MM.1S (cell line): ENCODE measurements at places on chromosomes 2 and 18.

GRCh38 chr2:95530734-95531133 is 46.2 kb upstream of the TRIM43B start:
- no peaks in the 10 kb centered on the region for H3K27me3 ChIP-seq
- H3K4me1 ChIP-seq, result 0 out of 2 replicates have a peak, but pooled peaks cover 1% of the 10 kb centered on the region
- no peak for DNase-seq
- no peaks in the 10 kb centered on the region for H3K36me3 ChIP-seq
- H3K4me3 ChIP-seq, result no peak overlapping the region
- no peak overlapping the region for H3K27ac ChIP-seq

- H3K27me3 ChIP-seq, result no peaks in the 10 kb centered on the region
- H3K4me3 ChIP-seq, result no peak overlapping the region
- peaks cover under 1% of the 10 kb centered on the region; the same call in 1 of the 2 replicates for H3K4me1 ChIP-seq
- H3K36me3 ChIP-seq, result no peaks in the 10 kb centered on the region
- DNase-seq, result no peak
Measured at GRCh38 chr2:234987754-234988153, 35.9 kb downstream of the SH3BP4 start.

DNA sequence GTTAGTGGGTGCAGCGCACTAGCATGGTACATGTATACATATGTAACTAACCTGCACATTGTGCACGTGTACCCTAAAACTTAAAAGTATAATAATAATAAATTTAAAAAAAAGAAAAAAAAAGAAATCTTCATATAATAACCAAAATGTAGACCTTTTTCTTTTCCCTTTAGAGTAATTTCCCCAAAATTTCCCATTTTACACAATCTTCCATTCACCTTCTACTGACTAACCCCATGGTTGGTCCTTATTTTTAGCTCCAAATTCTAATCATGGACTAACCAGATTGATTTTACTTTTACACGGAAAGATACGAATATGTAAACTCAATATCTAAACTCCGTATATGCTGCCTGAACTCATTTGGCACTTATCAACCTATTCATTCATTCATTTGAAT is 7.7 kb downstream of the KCTD18 start:
- H3K27ac ChIP-seq, result no peak overlapping the region
- no peaks in the 10 kb centered on the region for H3K36me3 ChIP-seq
- no peak for DNase-seq
- H3K4me1 ChIP-seq, result no peaks in the 10 kb centered on the region
- no peak overlapping the region for H3K4me3 ChIP-seq

DNA sequence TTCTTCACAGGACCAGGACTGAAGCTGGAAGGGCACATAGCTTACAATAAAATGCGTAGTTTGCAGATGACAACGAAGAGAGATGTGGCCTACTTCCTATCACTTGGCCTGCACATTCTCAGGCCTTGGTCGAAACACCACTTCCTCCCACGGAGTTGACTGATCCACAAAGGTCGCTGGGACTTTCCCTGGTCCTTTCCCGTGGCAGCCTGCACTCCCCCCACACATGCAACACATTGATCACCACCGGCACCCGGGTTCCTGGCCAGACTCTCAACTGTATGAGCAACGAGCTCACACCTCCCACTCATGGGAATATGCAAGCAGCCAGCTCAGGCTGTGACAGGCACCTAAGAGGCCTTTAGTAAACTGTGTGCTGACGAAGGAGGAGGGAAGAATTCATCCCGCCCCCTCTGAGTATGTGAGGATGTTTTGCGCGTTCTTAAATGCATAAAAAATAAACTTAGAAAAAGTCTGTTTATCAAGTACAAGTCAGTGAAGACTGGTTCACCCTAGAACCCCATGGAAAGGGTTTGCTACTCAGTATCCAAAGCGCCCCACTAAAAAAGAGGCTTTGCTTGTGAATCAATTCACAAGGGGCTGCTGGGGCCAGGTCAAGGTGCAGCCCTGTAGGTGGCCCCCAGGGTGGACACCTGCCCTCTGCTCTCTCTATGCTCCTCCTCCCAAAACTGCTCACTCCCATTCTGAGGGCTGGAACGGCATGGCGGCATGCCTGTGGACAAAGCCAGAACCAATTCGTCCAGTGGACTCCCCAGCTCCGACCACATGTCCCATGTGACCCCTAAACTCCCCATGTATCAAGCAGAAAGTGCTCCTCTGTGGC is 154.3 kb downstream of the EIPR1 start:
- no peak overlapping the region for H3K4me3 ChIP-seq
- H3K27me3 ChIP-seq, result no peaks in the 10 kb centered on the region
- H3K36me3 ChIP-seq, result no peaks in the 10 kb centered on the region
- H3K4me1 ChIP-seq, result no peaks in the 10 kb centered on the region

GRCh38 chr2:60522462-60522861 is 31.0 kb downstream of the BCL11A start:
- H3K27me3 ChIP-seq, result no peaks in the 10 kb centered on the region
- H3K27ac ChIP-seq, result no peak overlapping the region
- H3K4me3 ChIP-seq, result no peak overlapping the region
- no peak for DNase-seq
- H3K36me3 ChIP-seq, result no peaks in the 10 kb centered on the region

DNA sequence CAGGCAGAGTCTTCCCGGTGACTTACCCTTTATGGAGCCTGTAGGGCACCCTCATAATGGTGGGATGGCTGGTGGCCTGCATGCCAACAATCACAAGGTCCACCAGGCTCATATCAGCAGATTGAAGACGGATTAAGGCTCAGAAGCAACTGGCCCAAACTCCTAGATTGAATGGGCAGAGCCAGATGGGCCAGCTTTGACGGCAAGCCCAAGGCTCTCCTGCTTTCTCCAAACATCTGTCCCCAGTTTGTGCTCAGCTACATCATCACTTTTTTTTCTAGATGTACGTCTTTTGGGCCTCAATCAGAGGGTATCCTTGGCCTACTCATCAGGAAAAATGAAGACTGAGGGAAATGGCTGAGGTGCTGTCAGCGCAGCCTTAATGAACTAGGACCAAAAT is 114.6 kb downstream of the VIT start:
- no peak for DNase-seq
- no peaks in the 10 kb centered on the region for H3K4me1 ChIP-seq
- no peak overlapping the region for H3K4me3 ChIP-seq
- H3K27me3 ChIP-seq, result no peaks in the 10 kb centered on the region
- no peaks in the 10 kb centered on the region for H3K36me3 ChIP-seq

DNA sequence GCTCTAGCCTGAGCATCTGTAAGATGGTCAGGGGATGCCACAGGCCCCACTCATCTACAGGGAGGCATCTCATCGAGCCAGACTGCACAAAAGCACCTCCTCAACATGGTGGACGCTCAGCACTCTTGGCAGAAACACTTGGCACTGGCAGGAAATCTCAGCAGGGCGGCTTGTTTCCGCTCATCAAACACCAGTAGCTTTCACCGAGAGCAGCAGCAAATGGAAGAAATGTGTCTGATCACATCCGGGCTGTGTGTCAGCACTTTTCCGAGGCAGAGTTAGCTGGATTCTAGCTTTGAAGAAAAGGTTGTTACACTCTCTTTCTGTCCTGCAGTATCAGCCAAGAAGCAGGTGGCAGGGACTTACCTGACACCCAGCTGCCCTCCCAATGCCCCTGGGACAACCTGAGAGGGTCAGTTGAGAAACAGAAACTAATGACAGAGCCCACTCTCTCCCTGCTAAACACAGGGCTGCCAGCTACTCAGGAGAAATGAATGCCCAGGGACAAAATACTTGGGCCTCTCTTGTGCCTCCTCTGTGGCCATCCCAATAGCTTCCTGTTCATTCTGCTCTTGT is 68.9 kb upstream of the FZD7 start:
- H3K4me3 ChIP-seq, result peak overlapping the region; percentile 27
- peak; percentile 93 for DNase-seq
- no peaks in the 10 kb centered on the region for H3K27me3 ChIP-seq
- peak overlapping the region; percentile 77 for H3K27ac ChIP-seq

DNA sequence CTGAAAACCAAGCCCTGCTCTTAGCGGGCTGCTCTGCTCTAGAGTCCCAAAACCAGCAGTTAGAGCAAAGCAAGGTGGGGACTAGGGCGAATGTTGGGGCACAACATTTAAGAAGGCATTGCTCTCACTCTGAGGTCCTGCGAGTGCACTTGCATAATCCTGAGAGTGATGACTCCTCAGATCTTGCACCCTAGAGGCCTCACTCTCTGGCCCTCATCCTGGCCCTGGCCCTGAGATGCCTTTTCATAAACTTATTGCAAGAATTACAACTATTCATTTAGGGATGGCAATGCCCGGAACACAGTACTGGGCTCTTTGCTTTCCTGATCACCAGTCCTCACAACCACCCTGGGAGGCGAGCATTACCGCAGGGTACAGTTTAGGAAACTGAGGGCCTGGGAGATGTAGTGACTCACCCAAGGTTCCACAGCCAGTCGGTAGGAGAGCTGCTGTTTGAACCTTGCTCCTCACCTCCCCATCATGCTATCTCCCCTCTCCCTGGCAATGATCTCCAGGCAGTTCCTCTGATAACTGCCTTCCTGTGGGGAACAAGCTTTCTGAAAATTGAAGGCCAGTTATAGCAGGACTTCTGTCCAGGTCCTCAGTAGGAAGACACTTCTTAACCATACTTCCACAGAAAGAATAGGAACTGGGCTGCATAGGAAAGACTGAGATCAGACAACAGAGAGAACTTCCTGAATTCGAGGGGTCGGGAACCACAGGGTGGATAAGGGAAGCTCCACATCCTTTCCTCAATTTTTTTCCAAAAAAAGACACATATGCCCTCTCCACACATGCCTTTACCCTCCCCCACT is 91.3 kb downstream of the TNS1 start:
- no peak for DNase-seq
- peaks cover 4% of the 10 kb centered on the region; the same call in 1 of the 2 replicates for H3K27me3 ChIP-seq
- H3K36me3 ChIP-seq, result no peaks in the 10 kb centered on the region
- H3K27ac ChIP-seq, result no peak overlapping the region
- no peaks in the 10 kb centered on the region for H3K4me1 ChIP-seq
